Activated CD8-positive, alpha-beta memory T cell treated with anti-CD3 and anti-CD28 coated beads for 4 hours (primary cell): ENCODE measurements at places on chromosomes 13 and 19.

- no peak for DNase-seq
Observed at GRCh38 chr19:48346191-48346590, 17.5 kb downstream of the TMEM143 start.

DNA sequence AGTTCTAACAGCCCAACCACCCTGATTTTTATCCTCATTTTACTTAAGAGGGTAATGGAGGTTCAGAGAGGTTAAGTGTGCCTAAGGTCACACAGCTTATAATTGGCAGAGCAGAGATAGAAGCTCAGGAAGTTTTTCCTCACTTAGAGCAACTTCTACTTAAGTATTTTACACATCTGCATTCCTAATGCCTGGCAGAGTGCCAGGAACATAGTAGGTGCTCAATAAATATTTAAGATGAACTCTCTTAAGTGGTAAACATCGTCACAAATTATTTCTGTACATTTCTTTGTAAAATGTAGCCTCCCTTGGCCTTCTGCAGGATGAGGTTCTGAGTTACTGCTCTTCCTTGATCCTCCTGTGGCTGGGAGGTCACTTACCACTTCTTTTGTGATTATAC, 14.7 kb downstream of the FARP1 start:
- DNase-seq, result no peak

DNA sequence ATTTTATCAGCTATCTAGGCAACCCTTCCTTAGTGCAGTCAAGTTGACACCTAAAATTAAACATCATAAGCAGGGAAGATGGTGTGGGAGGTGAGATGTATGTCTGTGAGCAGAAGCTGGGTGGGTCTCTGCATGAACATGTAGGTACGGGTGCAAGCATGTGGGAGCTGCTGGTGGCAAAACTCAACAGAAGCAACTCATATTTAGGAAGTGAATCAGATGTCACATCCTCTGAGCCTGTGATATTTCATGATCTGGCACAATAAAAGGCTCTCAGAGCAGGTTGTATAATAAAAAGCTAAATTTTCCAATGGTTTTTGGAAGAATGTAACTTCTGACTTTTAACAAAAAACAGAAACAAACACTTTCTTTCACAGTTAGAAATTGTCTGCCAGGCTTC, 44.4 kb downstream of the C1QTNF9 start:
- DNase-seq, result no peak

GRCh38 chr13:46320821-46321220, 66.2 kb downstream of the RUBCNL start:
- no peak for DNase-seq

- DNase-seq, result no peak
Observed at GRCh38 chr19:57057036-57057686, 62.6 kb upstream of the USP29 start.

DNA sequence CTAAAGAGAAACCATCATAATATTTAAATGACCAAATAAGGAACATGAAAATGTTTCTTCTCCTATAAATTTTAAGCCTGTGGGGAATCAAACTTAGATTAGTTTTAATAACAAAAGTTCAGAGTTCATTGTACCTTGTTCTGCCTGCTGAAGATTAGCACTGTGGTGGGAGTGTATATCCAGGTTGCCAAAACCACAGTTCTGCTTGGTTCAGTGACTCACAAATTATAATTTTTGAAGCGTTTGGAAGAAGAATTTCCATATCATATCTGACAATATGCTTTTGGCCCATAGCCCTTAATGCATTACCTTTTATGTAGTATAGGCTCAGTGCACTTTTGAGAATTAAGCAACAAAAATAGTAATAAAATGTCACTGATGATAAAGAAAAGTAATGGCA, 545.2 kb downstream of the GPC6 start:
- DNase-seq, result no peak
